Activated naive CD8-positive, alpha-beta T cell treated with anti-CD3 and anti-CD28 coated beads, Interleukin-2, amount 10 ng/mL, durations not matched to agents 7 days and 5 days (primary cell): ENCODE measurements at places on chromosomes 11 and 22. TPM values are rescaled to one million over a fixed set of nuclear protein-coding genes. Genes with fewer than 3 reads are reported as not detected.
A peak's percentile ranks its signal among the peaks of the same experiment; 100 is the strongest.

The OR56A1 gene
- not detected for total RNA-seq

DNA sequence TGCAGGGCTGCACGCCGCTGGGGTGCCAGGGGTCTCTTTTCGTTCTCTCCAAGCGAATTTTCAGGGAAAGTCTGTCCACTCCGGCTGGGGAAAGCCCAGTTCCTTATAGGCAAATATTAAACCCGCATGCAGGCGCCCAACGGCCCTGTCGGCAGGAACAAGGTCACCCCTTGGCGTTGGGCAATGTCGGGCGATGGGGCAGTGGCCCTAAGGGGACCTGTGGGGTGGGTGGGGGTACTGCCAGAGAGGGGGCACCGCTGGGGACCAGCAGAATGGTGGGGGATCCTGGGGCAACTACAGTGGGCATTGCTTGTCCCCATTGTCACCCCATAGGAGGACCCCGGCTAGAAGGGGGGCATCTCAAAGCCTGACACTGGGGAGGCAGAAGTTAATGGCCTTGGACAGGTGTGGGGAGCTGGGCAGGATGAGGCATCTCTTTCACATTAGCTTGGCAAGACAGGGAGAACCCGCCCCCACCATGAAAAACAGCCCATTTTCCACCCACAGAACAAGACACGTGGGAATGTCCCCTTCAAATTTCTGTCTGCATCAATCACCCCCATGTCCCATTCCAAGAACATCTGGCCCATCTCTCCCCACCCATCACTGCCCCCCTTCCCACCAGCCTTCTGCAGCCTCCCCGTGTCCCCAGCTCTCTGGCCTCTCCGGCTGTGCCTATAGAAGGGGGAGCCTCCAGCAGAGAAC is 5.5 kb upstream of the IGF2 start:
- no peak overlapping the region for H3K27ac ChIP-seq
- DNase-seq = no peak
- H3K4me3 ChIP-seq = no peak overlapping the region
- H3K4me1 ChIP-seq = peaks cover 2% of the 10 kb centered on the region
- H3K27me3 ChIP-seq = peaks cover 72% of the 10 kb centered on the region

The CLMP gene
- 0.25 TPM for total RNA-seq

DNA sequence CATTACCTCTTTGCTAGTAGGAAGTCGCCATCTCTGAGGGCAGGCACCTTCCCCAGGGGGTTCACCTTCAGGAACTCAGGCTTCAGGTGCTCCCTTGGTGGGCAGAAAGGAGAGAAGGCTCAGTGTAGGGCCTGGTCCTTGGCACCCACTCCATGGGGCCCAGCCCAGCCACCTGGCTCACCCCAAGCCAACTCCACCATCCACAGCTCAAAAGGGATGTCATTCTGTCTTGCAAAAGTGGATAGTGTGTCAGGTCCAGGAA is 2.7 kb upstream of the GSTT4 start:
- H3K27me3 ChIP-seq = no peaks in the 10 kb centered on the region
- H3K27ac ChIP-seq = no peak overlapping the region
- peaks cover 2% of the 10 kb centered on the region for H3K36me3 ChIP-seq

The TRPM5 gene
- total RNA-seq = not detected

DNA sequence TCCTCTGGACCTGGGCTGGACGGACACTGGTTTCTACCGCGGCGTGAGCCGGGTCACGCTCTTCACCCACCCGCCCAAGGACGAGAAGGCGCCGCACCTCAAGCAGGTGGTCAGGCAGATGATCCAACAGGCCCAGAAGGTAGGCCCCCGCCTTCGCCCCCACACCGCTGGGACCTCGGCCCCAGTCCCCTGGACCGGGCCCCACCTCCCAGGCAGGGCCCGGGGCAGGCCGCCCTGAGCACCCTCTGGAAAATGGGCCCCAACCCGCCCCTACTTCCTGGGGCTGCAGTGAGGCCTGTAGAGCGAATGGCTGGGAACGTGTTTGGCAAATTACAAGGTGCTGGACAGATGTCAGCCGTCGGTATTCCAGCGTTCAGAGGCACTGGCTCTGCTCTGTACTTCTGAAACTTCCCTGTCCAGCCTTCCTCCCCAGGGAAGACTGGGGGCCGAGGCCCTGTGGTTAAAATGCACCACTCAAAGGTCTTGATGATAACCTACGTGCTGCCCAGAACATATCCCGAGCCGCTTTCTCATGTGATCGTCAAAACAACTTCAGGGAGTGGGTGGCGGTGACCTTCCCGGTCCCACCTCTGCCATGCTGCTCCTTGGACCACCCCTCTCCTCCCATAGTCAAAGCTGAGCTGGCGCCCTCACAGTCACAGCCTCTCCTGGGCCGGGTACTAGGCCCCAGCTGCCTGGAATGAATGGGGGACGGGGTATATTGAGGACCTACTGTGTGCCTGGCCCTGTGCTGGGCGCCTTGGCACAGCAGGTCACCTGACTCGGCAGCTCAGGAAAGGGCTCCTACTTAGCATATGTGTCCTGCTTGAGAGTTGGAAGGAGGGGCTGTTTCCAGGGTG is 869 bp downstream of the FAM83F start:
- H3K36me3 ChIP-seq = no peaks in the 10 kb centered on the region
- H3K4me1 ChIP-seq = peaks cover 5% of the 10 kb centered on the region
- no peak for DNase-seq
- no peak overlapping the region for H3K4me3 ChIP-seq

- H3K4me1 ChIP-seq = peaks cover 5% of the 10 kb centered on the region
- DNase-seq = peak; percentile 95
- H3K4me3 ChIP-seq = peak overlapping the region; percentile 25
- peak overlapping the region; percentile 61 for H3K27ac ChIP-seq
- no peaks in the 10 kb centered on the region for H3K27me3 ChIP-seq
Observed at GRCh38 chr11:406796-407650, 7.8 kb downstream of the SIGIRR start.

GRCh38 chr11:113728814-113729213 is 22.7 kb upstream of the TMPRSS5 start:
- no peak overlapping the region for H3K4me3 ChIP-seq
- H3K36me3 ChIP-seq = peaks cover 10% of the 10 kb centered on the region

DNA sequence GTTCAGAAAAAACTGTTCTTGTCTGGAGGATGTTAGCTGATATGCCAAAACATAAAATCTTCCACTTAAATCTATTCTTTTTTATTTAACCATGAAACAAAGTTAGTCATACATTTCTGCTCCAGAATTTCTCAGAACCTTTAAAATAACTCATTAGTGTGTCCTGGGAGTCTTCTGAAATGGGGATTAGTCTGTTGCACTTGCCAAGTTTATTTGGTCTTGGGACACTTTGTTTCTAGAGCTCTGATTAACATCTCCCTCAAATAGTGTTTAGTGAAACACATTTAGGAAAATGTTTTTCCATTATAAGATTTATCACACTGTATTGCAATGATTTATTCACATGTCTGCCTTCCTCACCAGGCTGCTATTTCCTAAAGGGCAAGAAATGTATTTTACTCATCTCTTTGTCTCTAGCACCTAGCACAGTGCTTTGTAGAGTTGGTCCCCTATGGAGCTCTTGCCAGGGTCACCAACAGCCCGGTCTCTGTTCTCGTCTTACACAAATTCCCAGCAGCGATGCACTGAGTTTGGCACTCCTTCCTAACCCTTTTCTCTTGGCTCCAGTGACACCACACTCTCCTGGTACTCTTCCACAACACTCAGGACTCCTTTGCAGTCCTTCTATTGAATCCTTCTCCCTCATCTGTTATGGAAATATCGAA is 189.2 kb downstream of the CSNK2A3 start:
- DNase-seq = no peak
- no peaks in the 10 kb centered on the region for H3K4me1 ChIP-seq
- H3K36me3 ChIP-seq = no peaks in the 10 kb centered on the region
- H3K4me3 ChIP-seq = no peak overlapping the region
- peaks cover 10% of the 10 kb centered on the region for H3K27me3 ChIP-seq
- H3K27ac ChIP-seq = no peak overlapping the region

The BIK gene
- total RNA-seq = 1.8 TPM

The FAM168A gene
- 31.0 TPM for total RNA-seq

DNA sequence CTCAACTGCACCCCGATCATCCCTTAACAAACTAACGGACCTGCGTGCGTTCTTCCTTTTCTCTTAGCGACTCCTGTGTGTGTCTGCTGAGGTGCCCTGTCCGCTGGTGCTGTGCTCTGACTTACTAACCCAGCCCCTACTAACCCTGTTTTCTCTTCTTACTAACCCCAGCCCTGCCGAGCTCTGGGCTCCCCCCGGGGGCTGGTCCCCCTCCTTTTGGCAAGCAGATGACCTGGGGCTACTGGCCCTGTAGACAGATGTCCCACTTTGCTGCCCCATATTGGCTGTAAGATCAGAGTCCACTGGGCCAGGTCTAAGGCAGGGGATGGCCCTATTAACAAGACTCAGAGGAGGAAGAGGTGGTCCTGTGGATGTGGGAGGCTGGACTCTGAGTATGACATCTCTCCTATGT is 14.7 kb downstream of the MIAT start:
- H3K4me1 ChIP-seq = peaks cover 58% of the 10 kb centered on the region
- no peak for DNase-seq
- H3K27me3 ChIP-seq = no peaks in the 10 kb centered on the region
- peaks cover 21% of the 10 kb centered on the region for H3K36me3 ChIP-seq
- peak overlapping the region; percentile 96 for H3K4me3 ChIP-seq

GRCh38 chr11:128582496-128583366 is 4.6 kb downstream of the ETS1 start:
- H3K4me3 ChIP-seq = peak overlapping the region; percentile 53
- peaks cover 4% of the 10 kb centered on the region for H3K36me3 ChIP-seq
- H3K27ac ChIP-seq = peak overlapping the region; percentile 53
- H3K27me3 ChIP-seq = peaks cover 11% of the 10 kb centered on the region
- no peak for DNase-seq

GRCh38 chr11:114082767-114083181 is 23.3 kb downstream of the ZBTB16 start:
- no peak overlapping the region for H3K27ac ChIP-seq
- peaks cover 42% of the 10 kb centered on the region for H3K4me1 ChIP-seq
- H3K36me3 ChIP-seq = peaks cover 1% of the 10 kb centered on the region
- H3K4me3 ChIP-seq = no peak overlapping the region

- DNase-seq = no peak
- H3K36me3 ChIP-seq = peaks cover 11% of the 10 kb centered on the region
- no peak overlapping the region for H3K4me3 ChIP-seq
- peaks cover 14% of the 10 kb centered on the region for H3K4me1 ChIP-seq
- no peak overlapping the region for H3K27ac ChIP-seq
Observed at GRCh38 chr11:46693597-46694012, 6.8 kb downstream of the ARHGAP1 start.

The MUC5AC gene
- total RNA-seq = not detected

DNA sequence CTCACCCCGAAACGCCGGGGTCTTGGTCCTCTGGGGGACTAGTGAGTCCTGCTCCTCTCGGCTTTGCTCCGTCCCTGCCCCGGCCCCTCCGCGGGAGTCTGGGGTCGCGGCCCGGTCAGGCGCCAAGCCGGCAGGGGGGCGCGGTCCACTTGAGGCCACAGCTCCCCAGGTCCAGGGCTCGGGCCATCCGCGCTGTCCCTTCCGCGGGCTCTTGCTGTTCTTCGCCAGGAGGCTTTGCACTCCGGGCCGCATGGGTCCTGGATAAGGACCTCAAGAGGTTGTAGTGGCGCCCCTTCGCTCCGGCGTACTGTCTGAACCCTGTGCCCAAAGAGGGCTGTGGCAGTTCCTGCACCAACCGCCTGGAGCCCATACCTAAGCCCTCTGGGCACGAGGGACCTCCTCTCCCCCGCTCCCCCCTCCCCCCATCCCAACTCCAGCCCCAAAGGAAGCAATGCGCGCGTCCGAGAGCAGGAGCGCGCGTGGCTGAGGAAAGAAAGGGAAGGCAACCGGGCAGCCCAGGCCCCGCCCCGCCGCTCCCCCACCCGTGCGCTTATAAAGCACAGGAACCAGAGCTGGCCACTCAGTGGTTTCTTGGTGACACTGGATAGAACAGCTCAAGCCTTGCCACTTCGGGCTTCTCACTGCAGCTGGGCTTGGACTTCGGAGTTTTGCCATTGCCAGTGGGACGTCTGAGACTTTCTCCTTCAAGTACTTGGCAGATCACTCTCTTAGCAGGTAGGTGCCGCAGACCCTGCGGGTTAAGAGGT is at the start of gene ADM:
Gene ADM, plus strand, starts transcription at position 579 of the 767 bp plus-strand sequence. CDS start 628 bp downstream, outside the sequence.
- H3K27ac ChIP-seq = peak within 1 kb of the TSS; percentile 60
- H3K4me1 ChIP-seq = peaks cover 38% of the 10 kb centered on the region
- H3K27me3 ChIP-seq = peaks cover 56% of the 10 kb centered on the region
- H3K36me3 ChIP-seq = peaks cover 9% of the 10 kb centered on the region

GRCh38 chr11:25453471-25453870 is 878.5 kb upstream of the ANO3 start:
- H3K36me3 ChIP-seq = no peaks in the 10 kb centered on the region
- H3K4me3 ChIP-seq = no peak overlapping the region
- H3K27ac ChIP-seq = no peak overlapping the region
- no peak for DNase-seq
- no peaks in the 10 kb centered on the region for H3K4me1 ChIP-seq
- H3K27me3 ChIP-seq = no peaks in the 10 kb centered on the region

- peak overlapping the region; percentile 56 for H3K27ac ChIP-seq
- peaks cover 3% of the 10 kb centered on the region for H3K27me3 ChIP-seq
- H3K4me1 ChIP-seq = peaks cover 25% of the 10 kb centered on the region
- peak overlapping the region; percentile 92 for H3K4me3 ChIP-seq
Observed at GRCh38 chr11:66467756-66468155, 1.1 kb downstream of the PELI3 start.

- peaks cover 2% of the 10 kb centered on the region for H3K27me3 ChIP-seq
- no peak overlapping the region for H3K27ac ChIP-seq
- DNase-seq = no peak
Observed at GRCh38 chr11:69102732-69103615, 52.8 kb upstream of the SMIM38 start.

The SHISAL1 gene
- total RNA-seq = not detected

- H3K36me3 ChIP-seq = no peaks in the 10 kb centered on the region
- no peaks in the 10 kb centered on the region for H3K27me3 ChIP-seq
- no peaks in the 10 kb centered on the region for H3K4me1 ChIP-seq
- H3K4me3 ChIP-seq = no peak overlapping the region
Observed at GRCh38 chr11:26929806-26930517, 64.0 kb upstream of the FIBIN start.

The RTN4R gene
- total RNA-seq = 5.7 TPM

- H3K4me3 ChIP-seq = no peak overlapping the region
- H3K27ac ChIP-seq = no peak overlapping the region
- H3K4me1 ChIP-seq = peaks cover 7% of the 10 kb centered on the region
- no peaks in the 10 kb centered on the region for H3K36me3 ChIP-seq
- DNase-seq = no peak
Observed at GRCh38 chr22:43167001-43167589, 15.7 kb downstream of the TSPO start.

- H3K4me1 ChIP-seq = no peaks in the 10 kb centered on the region
- H3K36me3 ChIP-seq = no peaks in the 10 kb centered on the region
- H3K4me3 ChIP-seq = no peak overlapping the region
- H3K27ac ChIP-seq = no peak overlapping the region
Observed at GRCh38 chr11:39102236-39102635, 2357.2 kb downstream of the LRRC4C start.

The NCF4 gene
- total RNA-seq = 35.3 TPM

- H3K27ac ChIP-seq = no peak overlapping the region
- H3K4me1 ChIP-seq = peaks cover 1% of the 10 kb centered on the region
- H3K27me3 ChIP-seq = peaks cover 10% of the 10 kb centered on the region
- no peaks in the 10 kb centered on the region for H3K36me3 ChIP-seq
- no peak overlapping the region for H3K4me3 ChIP-seq
Observed at GRCh38 chr22:49693416-49693815, 134.3 kb downstream of the BRD1 start.

- H3K36me3 ChIP-seq = peaks cover 42% of the 10 kb centered on the region
- H3K27me3 ChIP-seq = no peaks in the 10 kb centered on the region
- no peak overlapping the region for H3K4me3 ChIP-seq
- H3K27ac ChIP-seq = peak overlapping the region; percentile 22
- DNase-seq = no peak
- H3K4me1 ChIP-seq = peaks cover 25% of the 10 kb centered on the region
Observed at GRCh38 chr22:40309631-40310030, 36.7 kb upstream of the ADSL start.

The GLYATL1B gene
- not detected for total RNA-seq

GRCh38 chr11:50298182-50298988 is 265.7 kb downstream of the OR4C45 start:
- no peak overlapping the region for H3K27ac ChIP-seq
- no peaks in the 10 kb centered on the region for H3K36me3 ChIP-seq
- H3K4me1 ChIP-seq = no peaks in the 10 kb centered on the region
- no peak overlapping the region for H3K4me3 ChIP-seq
- no peaks in the 10 kb centered on the region for H3K27me3 ChIP-seq

The OR52B4 gene
- not detected for total RNA-seq

The PRSS23 gene
- total RNA-seq = 0.28 TPM
